ENCODE measurements at places on chromosomes 12 and 14. TPM values are rescaled to one million over a fixed set of nuclear protein-coding genes. Genes with fewer than 3 reads are reported as not detected.

DNA sequence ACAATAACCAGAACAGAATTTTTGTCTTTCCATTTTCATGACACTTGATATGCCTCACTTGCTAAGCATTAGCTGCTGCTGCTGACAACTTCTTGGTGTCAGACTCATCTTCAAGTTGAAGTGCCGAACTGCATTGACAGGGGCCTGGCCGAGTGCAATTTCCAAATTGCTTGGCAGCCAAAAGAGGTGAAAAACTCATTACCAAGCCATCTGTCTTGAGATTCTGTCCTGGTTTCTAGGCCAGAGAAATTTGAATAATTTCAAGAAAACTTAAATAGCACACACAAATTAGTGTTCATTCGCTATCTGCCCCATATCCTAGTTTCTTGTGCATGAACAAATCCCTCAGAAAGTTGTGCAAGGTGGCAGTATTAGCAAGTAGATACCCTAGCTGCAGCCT, 165.3 kb upstream of the RASSF8 start:
- H3K4me1 ChIP-seq = peaks cover 20% of the 10 kb centered on the region
- DNase-seq = no peak
- no peak overlapping the region for H3K27ac ChIP-seq
- no peak overlapping the region for H3K4me3 ChIP-seq
- no peaks in the 10 kb centered on the region for H3K27me3 ChIP-seq

- no peak for DNase-seq
- no peaks in the 10 kb centered on the region for H3K36me3 ChIP-seq
- no peaks in the 10 kb centered on the region for H3K4me1 ChIP-seq
- H3K27ac ChIP-seq = no peak overlapping the region
- no peaks in the 10 kb centered on the region for H3K27me3 ChIP-seq
Measured at GRCh38 chr12:93621986-93622385, 49.5 kb downstream of the SOCS2 start.

DNA sequence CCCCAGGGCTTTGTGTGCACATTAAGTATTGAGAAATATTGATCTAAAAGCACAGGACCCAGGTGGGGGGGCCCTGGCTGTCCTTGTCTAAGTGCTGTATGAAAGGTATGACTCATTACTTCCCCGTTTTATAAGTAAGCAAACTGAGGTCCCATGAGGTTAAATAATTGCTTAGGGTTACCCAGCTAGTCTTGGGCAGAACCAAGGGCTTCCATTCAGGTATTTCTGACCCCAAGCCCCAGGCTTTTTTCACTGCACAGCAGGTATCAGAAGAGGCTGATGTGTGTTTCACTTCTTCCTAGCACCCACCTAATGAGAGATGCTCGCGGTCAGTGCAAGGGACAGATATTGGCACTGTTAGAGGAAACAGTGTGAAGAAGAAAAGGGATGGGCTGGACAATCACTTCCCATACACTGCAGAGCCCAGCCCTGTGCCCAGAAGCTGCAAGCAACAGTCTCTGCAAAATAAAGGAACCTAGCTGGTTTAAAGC, 4.7 kb upstream of the TC2N start:
- no peak for DNase-seq
- no peaks in the 10 kb centered on the region for H3K27me3 ChIP-seq
- H3K27ac ChIP-seq = no peak overlapping the region

GRCh38 chr12:74418573-74418972, 119.1 kb upstream of the ATXN7L3B start:
- H3K27me3 ChIP-seq = no peaks in the 10 kb centered on the region
- no peaks in the 10 kb centered on the region for H3K4me1 ChIP-seq
- no peak overlapping the region for H3K27ac ChIP-seq
- DNase-seq = no peak
- H3K4me3 ChIP-seq = no peak overlapping the region
- no peaks in the 10 kb centered on the region for H3K36me3 ChIP-seq

GRCh38 chr14:53528185-53528671, 375.1 kb upstream of the DDHD1 start:
- H3K4me3 ChIP-seq = no peak overlapping the region
- DNase-seq = no peak
- no peak overlapping the region for H3K27ac ChIP-seq

DNA sequence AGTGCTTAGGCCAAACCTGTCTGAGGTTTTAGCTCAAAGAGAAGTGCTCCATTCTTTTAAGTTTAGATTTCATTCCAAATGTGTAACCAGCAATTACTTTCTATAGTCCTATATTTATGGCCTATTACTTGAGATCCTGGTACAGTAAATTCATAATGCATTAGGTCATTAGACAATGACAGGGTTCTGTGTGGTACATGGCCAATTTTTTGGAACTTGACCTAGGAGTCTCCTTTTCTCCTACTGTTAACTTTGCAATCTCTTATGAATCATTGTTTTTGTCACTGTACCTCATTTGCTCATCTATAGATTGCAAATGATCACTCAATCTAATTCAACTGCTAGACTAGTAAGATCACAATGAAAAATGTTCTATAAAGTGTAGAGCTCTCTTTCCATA, 136.7 kb downstream of the PDE3A start:
- no peaks in the 10 kb centered on the region for H3K36me3 ChIP-seq
- no peak for DNase-seq
- H3K27me3 ChIP-seq = no peaks in the 10 kb centered on the region
- no peaks in the 10 kb centered on the region for H3K4me1 ChIP-seq

DNA sequence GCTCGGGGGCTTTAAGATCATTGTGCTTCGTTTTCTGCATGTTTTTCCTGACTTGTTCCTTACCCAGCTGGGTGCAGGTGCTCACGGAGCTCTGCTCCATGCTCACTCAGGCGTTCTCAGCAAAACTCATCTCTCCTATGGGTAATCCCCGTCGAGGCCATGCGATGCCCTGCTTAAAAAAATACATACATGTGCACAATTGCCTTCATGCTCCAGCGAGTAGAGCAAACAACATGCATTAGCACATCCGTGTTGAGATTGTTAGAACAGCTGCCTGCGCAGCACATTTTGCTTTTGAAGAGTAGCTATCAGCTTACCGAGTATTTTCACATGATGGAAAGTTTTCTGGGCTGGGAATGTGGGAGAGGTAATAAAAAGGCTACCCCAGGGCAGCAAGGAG, 16.2 kb downstream of the AACS start:
- H3K36me3 ChIP-seq = peaks cover 22% of the 10 kb centered on the region
- no peak overlapping the region for H3K4me3 ChIP-seq
- H3K27ac ChIP-seq = no peak overlapping the region
- no peak for DNase-seq
- H3K27me3 ChIP-seq = no peaks in the 10 kb centered on the region

- no peaks in the 10 kb centered on the region for H3K4me1 ChIP-seq
- no peak overlapping the region for H3K4me3 ChIP-seq
- no peaks in the 10 kb centered on the region for H3K27me3 ChIP-seq
- DNase-seq = no peak
- H3K36me3 ChIP-seq = no peaks in the 10 kb centered on the region
- H3K27ac ChIP-seq = no peak overlapping the region
Measured at GRCh38 chr12:21221778-21222177, 90.8 kb downstream of the SLCO1B1 start.

DNA sequence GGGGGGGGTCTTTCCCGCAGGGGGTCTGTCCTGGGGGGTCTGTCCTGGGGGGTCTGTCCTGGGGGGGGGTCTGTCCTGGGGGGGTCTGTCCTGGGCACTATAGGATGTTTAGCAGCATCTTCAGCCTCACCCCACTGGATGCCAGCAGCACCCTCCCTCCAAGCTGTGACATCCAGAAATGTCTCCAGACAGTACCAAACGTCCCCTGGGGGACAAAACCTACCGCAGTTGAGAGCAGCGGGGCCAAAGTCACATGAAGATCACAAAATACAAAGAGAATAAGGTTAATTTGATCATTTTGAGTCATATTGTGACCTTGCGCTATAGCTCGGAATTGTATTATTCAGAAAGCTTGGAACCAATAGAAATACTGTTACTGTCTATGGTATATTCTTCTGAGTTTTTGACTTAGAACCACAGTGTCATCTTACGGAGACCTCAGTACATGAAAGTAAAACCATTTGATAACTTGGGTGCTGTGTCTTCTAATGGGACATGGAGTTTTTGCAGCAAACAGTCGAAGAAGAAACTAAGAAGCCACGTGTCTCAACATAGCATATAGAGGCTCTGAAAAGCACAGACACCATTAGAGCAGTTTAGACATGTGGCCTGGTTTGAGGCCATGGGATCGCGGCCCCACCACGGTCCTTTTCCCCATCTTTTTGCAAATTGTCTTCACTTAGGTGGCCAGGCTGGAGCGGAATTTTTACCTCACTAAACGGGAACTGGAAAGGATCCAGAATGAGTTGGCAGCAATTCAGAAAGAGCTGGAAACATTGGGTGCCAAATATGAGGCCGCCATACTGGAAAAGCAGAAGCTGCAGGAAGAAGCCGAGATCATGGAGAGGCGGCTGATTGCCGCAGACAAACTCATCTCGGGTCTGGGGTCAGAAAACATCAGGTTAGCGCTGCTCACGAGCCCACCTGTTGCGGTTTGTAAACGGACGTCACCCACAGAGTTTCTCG, 59.9 kb downstream of the CCDC92 start:
- no peaks in the 10 kb centered on the region for H3K36me3 ChIP-seq
- H3K4me1 ChIP-seq = no peaks in the 10 kb centered on the region
- H3K27ac ChIP-seq = no peak overlapping the region
- H3K4me3 ChIP-seq = no peak overlapping the region
- DNase-seq = no peak

GRCh38 chr14:72256055-72256454, 323.8 kb downstream of the RGS6 start:
- no peak overlapping the region for H3K27ac ChIP-seq
- DNase-seq = no peak
- no peaks in the 10 kb centered on the region for H3K36me3 ChIP-seq
- no peaks in the 10 kb centered on the region for H3K27me3 ChIP-seq
- no peak overlapping the region for H3K4me3 ChIP-seq
- no peaks in the 10 kb centered on the region for H3K4me1 ChIP-seq

GRCh38 chr14:99441918-99442317, 38.7 kb downstream of the SETD3 start:
- no peak overlapping the region for H3K4me3 ChIP-seq
- H3K36me3 ChIP-seq = peaks cover under 1% of the 10 kb centered on the region
- H3K4me1 ChIP-seq = no peaks in the 10 kb centered on the region
- no peaks in the 10 kb centered on the region for H3K27me3 ChIP-seq
- DNase-seq = no peak

DNA sequence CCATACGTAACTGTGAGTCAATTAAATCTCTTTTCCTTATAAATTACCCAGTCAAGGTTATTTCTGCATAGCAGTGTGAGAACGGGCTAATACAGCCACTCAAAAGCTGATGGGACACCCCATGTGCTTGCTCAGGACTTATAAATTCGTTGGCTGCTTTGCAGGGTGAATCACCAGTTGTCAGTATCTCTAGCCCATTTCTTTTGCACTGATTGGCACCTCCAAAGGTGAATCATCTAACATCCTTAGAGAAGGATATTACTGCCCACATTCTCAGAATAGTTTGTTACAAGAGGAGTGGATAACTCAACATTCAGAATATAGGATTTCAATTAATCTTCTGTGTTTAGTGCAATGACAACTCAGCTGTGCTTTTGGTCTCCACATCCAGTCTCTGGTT, 601.5 kb downstream of the KCNH5 start:
- no peak overlapping the region for H3K4me3 ChIP-seq

GRCh38 chr12:131711551-131712205, 788 bp downstream of the SFSWAP start:
- H3K4me1 ChIP-seq = peaks cover 19% of the 10 kb centered on the region
- peak overlapping the region; percentile 97 for H3K27ac ChIP-seq
- H3K36me3 ChIP-seq = peaks cover 29% of the 10 kb centered on the region
- H3K27me3 ChIP-seq = no peaks in the 10 kb centered on the region
- no peak for DNase-seq

DNA sequence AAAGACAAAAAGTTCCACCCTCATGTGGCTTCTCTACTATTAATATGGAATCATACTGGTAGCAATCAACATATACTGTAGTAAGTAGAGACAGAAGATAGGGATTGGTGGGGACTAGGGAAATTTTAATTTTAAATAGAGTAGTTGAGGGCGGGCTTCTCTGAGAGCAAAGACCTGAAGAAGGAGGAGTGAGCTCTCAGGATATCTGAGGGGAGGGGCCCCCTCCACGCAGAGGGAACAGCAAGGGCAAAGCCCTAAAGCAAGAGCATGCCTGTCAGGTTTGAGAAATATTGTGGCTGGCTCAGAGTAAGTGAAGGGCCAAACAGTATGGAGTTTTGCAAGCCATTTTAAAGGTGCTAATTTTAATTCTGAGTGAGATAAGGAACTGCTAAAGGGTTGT, 64.3 kb downstream of the PCNX1 start:
- peaks cover 10% of the 10 kb centered on the region for H3K4me1 ChIP-seq
- peaks cover 21% of the 10 kb centered on the region for H3K36me3 ChIP-seq
- no peaks in the 10 kb centered on the region for H3K27me3 ChIP-seq
- peak overlapping the region; percentile 13 for H3K27ac ChIP-seq

- H3K4me3 ChIP-seq = no peak overlapping the region
- peak overlapping the region; percentile 86 for H3K27ac ChIP-seq
- DNase-seq = no peak
- H3K4me1 ChIP-seq = peaks cover 39% of the 10 kb centered on the region
- peaks cover 62% of the 10 kb centered on the region for H3K36me3 ChIP-seq
- H3K27me3 ChIP-seq = no peaks in the 10 kb centered on the region
Measured at GRCh38 chr14:23071921-23072539, 14.7 kb upstream of the CDH24 start.

DNA sequence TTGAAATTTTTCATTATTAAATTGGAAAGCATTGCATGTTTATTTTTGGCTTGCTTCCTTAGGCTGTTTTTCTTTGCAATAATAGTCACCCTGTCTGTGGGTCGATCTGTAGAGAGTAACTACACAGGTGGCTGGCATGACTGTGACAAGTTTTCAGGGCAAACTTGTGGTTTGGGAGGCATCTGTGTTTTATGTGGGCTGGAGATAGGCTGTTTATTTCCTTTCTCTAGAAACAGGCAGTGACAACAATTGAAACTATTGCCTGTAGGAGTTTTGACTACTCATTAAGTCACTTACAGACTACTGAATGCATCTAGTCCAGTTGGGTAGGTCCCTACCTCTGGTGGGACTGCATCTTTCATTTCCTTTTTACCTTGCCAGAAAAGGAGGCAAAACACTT, 155.6 kb downstream of the DYRK2 start:
- H3K4me3 ChIP-seq = no peak overlapping the region
- no peaks in the 10 kb centered on the region for H3K36me3 ChIP-seq
- no peaks in the 10 kb centered on the region for H3K27me3 ChIP-seq
- H3K4me1 ChIP-seq = no peaks in the 10 kb centered on the region
- H3K27ac ChIP-seq = no peak overlapping the region

NPFF gene
- total RNA-seq = not detected

ASCL1 gene
- not detected for total RNA-seq

SERPINA6 gene
- total RNA-seq = not detected

PPFIA2 gene
- total RNA-seq = 7.4 TPM

GPR68 gene
- total RNA-seq = 0.29 TPM

CMTM5 gene
- total RNA-seq = not detected

KDM5A gene
- total RNA-seq = 69.2 TPM

PLEK2 gene
- total RNA-seq = 49.4 TPM

SCNN1A gene
- total RNA-seq = 21.5 TPM

KRT5 gene
- not detected for total RNA-seq

CCDC88C gene
- total RNA-seq = 4.7 TPM

APOLD1 gene
- 10.9 TPM for total RNA-seq

Data from adrenal gland (tissue), 19 donors.